ENCODE measurements at places on chromosomes 6 and 20.

GRCh38 chr20:51022803-51023616 is at the start of gene KCNG1:
Gene KCNG1 (minus strand): TSS chr20:51023107. CDS start chr20:51010338, 12,769 bp downstream.
- peak; percentile 39 for DNase-seq

GRCh38 chr20:54067606-54068174 is 2.7 kb downstream of the BCAS1 start:
- DNase-seq, result no peak

DNA sequence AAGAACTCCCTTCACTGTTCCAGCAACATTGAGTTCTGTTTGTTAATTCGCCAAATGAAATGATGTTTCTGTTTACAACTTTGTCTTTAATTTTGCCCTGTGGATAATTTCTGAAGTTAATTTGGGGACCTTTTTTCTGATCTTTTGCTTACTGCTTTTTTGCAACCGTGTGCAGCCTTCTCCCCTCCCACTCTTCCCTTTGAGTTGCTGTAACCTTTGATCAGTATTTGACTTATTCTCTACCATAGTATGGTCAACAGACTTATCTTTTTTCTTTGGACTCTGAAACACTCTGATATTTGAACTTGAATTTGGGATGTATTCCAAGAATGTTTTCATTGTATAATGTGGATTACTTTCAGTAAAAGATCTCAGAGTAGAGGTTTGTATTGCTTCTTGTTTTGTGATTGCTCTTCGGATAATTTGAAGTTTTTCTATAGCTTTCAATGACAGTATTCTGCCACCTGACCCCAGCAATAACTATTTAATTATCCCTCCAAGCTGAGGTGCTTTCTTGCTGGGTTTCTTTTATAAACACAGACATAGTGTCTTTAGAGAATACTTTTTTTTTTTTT is 46.2 kb downstream of the LRRN4 start:
- no peak for DNase-seq

DNA sequence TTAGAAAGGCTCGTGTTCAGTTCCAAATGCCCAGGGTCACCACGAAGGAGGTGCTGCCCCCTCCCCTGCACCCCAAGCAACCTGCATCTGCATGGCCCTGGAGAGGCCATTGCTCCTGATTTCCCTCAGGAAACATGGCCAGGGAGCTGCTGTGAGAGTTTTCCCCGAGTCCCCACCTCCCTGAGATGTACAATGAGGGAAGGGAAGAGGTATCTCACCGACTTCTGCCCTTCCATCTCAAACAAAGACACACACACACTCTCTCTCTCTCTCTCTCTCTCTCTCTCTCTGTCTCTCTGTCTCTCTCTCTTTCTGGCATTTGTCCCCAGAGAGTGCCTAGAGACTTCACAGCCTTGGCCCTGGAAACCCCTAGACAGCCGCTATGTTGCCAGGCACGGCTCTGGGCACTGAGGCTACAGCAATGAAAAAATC is 120.4 kb downstream of the MRPL14 start:
- no peak for DNase-seq

GRCh38 chr6:34772940-34773339 is 15.6 kb downstream of the SNRPC start:
- DNase-seq, result no peak

GRCh38 chr20:63351811-63352591 is 9.1 kb downstream of the CHRNA4 start:
- no peak for DNase-seq

- no peak for DNase-seq
Measured at GRCh38 chr6:128071212-128071611, 170.4 kb upstream of the THEMIS start.

- DNase-seq, result no peak
Measured at GRCh38 chr6:16108921-16109658, 19.8 kb upstream of the MYLIP start.

DNA sequence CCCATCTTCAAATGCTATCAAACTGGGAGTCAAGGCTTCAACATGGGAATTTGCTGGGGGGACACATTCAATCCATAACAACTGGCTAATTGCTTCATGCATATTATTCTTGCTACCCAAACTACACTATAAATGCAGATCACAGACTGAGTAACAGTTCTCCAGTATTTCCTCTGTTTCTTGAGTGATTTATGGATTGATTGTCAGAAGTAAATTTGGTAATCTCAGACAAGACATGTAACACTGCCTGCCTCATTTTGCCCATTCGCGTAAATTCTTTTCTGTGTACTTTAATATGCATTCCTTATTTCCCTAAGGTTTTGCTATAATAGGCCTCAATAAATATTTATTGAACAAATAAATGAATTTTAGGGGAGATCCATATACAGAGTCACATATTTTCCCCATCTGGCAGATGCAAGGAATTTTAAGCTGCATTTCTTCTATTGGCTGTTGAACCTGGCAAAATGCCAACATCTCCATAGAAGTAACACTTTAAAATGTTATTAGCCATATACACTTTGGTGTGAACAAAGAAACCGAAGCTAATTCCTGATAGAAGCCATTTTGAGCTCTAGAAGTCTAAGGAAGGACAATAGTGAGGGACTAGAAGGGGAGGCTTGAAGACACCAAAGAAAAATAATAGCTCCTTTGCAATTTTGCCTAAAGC is 98.2 kb downstream of the QRSL1 start:
- no peak for DNase-seq

- no peak for DNase-seq
Measured at GRCh38 chr6:9085054-9085708, 649.8 kb upstream of the SLC35B3 start.

- DNase-seq, result no peak
Measured at GRCh38 chr6:139531148-139532115, 157.0 kb upstream of the CITED2 start.

- no peak for DNase-seq
Measured at GRCh38 chr20:60011512-60012507, 53.6 kb downstream of the CDH26 start.

DNA sequence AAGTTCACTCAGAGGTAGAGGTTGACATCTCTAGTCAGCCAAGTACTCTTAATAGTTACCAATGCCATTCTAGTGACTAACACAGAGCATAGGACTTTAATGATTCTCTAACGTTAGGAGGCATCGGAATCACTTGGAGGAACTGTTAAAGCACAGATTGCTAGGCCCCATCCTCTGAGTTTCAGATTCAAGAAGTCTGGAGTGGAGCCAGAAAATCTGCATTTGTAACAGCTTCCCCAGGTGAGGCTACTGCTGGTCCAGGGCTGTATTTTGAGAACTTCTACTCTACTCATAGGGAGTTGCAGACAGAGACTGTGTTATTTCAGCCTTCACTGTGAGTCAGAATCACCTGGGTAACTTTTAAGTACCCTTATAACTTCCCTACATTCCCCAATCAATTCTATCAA is 5.7 kb downstream of the LMBRD1 start:
- DNase-seq, result no peak

DNA sequence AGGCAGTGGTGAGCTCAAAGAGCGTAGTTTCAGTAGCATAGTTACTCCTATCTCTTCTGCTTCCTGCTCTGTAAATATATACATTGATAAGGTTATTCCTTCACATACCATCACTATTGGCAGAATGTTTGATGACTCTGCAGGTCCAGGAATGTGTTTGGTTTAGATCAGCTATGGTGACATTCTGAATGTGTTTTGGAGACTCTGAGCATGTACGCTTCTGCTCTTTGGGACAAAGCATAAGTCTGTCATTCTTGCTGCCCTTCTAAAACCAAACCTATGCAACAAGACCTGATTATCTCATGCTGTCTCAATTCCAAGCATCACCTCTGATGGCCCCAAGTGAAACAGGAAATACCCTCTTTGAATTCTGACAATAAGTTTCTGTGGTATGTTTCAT is 1074.3 kb downstream of the KIF16B start:
- no peak for DNase-seq

DNA sequence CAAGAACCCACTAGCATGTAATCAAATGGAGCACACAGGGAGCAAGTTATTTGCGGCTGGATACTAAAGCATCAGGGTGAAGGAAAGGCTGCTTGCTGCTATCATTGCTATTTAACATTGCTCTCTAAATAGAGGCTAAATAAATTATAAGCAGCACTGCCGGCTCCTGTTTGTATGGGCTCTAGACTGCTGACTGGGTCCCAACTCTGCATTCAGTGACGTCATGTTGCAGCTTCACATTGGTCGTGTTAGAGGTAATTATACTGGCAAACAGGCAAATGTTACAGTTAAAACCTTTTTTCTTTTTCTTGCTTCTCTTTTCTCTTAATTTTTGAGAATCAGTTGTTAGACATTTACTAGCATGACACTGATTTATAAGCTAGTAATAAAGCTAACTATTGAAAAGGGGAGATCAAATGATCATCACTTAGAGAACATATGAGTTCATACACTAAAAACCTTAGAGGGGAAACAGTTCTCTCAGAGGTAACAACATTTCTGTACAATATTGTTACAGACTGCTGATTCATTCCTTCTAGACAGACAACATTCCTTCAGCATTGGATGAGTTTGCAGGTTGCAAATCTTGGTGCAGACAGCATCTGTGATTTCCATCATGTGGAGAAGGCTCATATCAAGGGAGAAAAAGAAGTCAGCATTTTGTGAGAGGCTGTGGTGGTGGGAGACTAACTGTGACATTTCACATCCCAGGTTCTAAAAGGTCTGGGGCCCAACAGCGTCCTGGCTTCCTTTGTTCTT is 15.9 kb downstream of the RFPL4B start:
- no peak for DNase-seq

DNA sequence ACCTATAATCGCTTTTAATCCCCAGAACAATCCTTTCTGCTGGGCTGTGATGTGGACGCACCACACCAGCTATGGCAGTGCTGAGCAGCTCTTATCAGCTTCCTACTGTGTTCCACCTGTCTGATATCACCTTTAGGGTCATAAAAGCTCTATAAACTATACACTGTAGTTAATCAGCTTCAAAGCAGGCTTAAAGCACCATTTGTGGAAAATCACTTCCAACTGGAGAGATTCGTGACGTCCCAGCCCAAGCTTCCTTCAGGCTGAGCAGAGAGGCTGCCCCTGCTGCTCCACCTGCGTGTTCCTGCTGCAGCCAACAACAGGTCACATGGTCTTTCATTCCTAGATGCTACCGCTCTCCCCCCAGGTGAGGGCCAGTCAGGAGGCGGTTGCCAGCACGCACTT is 156.5 kb downstream of the SMOC2 start:
- no peak for DNase-seq

DNA sequence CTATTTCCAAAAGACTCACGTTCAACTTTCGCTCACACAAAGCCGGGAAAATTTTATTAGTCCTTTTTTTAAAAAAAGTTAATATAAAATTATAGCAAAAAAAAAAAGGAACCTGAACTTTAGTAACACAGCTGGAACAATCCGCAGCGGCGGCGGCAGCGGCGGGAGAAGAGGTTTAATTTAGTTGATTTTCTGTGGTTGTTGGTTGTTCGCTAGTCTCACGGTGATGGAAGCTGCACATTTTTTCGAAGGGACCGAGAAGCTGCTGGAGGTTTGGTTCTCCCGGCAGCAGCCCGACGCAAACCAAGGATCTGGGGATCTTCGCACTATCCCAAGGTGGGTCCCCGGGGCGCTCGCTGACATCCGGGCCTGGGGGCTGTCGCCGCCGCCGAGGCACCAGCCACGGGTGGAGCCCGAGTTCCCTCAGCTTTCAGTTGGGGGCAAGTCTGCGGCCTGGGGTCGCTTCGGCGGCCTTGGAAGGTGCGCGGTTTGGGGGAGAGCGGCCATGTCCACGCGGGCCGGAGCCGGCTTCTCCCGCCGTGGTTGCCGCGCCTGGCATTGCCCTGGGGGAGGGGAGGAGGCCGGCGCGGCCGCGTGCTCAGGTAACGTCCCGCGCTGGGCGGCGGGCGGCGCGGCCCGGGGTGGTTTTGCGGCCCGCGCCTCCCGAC is 429 bp downstream of the AMD1 start:
- DNase-seq, result peak; percentile 31

DNA sequence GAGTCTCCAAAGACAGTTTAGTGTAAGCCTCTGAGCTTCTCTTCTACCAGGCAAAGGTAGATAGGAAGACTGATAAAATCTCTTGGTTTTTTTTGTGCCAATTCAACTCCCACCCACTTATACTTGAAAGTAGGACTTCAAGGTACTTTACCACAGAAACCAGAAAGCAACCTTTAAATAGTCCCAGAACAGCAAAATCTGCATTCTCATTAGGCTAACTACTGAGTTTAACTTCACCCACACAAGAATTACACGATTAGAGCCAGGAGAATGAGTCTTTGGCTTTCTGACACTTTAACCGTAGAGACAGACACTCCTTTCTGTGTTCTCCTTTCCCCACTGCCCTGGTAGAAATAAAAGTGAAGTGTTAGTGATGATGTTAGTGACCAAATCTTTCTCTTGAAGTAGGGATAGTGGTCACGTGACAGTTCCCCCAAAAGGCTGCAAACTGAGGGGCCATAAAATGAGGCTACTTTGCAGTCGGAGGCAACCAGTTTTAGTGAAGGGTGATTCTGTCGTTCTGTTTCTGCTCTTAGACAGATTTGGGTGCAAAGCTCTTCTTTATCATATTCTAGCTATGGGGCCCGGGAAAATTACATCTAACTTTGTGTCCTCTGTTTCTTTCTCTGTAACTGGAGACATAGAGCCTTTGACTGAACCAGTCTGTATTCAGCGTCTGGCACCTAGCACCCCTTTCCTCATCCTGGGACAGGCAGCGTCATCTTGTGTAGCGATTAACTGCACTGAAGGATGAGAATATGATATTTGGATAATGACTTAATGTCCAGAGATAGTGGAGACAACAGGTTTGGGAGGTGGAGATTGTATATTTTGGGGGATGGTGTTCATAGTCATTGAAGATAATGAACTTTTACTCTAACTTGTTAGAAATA is 206.4 kb upstream of the CITED2 start:
- DNase-seq, result no peak

DNA sequence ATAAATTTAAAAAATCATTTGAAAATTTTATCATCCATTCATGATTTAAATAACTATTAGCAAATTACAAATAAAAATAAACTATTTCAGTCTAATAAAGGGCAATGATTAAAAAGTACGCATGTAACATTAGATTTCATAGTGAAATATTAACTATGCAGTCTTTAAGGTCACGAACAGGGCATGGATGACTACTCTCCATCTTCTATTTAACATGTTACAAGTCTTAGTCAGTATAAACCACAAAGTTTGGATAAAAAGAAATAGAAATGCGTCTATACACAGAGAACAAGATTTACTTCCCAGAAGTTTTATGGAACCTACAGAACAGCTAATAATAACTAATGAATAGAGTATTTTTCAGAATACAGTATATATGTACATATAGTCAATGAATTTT is 1016.0 kb downstream of the EYS start:
- no peak for DNase-seq

GRCh38 chr6:145688493-145688905 is 46.8 kb downstream of the EPM2A start:
- no peak for DNase-seq

Data from activated CD8-positive, alpha-beta memory T cell treated with anti-CD3 and anti-CD28 coated beads for 48 hours (primary cell).